ENCODE measurements at places on chromosomes 2 and 18. TPM values are rescaled to one million over a fixed set of nuclear protein-coding genes. Genes with fewer than 3 reads are reported as not detected.

The MCEE gene
- 10.9 TPM for total RNA-seq

- no peak overlapping the region for H3K4me3 ChIP-seq
- no peak for DNase-seq
- no peaks in the 10 kb centered on the region for H3K36me3 ChIP-seq
- no peak overlapping the region for H3K27ac ChIP-seq
- H3K4me1 ChIP-seq: peaks cover 10% of the 10 kb centered on the region
Measured at GRCh38 chr18:47983055-47983454, 52.6 kb upstream of the SMAD2 start.

- no peak overlapping the region for H3K4me3 ChIP-seq
- no peak for DNase-seq
- no peaks in the 10 kb centered on the region for H3K36me3 ChIP-seq
- no peak overlapping the region for H3K27ac ChIP-seq
- no peaks in the 10 kb centered on the region for H3K27me3 ChIP-seq
- H3K4me1 ChIP-seq: peaks cover 11% of the 10 kb centered on the region
Measured at GRCh38 chr2:98773907-98774306, 43.0 kb upstream of the MGAT4A start.

DNA sequence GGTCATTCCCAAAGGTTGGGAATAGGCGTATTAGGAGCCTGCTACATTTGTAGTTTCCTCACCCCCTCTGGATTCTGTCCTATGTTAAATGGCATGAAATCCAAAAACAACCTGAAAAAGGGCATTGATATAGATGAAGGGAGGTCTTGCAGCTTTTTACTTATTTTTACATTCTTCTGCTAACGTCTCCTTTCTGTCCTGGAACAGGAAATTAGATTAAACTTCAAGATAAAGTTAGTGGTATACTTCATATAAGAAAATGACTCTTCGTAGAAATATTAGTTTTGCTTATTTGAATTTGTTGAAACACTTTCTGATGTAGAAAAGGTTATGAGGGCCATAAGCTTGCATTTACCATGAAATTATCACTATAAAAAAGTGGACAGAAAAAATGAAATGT is 694.5 kb downstream of the ADCYAP1 start:
- H3K4me1 ChIP-seq: no peaks in the 10 kb centered on the region
- H3K4me3 ChIP-seq: no peak overlapping the region
- H3K27ac ChIP-seq: no peak overlapping the region
- DNase-seq: no peak
- H3K27me3 ChIP-seq: peaks cover 40% of the 10 kb centered on the region

- H3K36me3 ChIP-seq: no peaks in the 10 kb centered on the region
- no peaks in the 10 kb centered on the region for H3K27me3 ChIP-seq
- DNase-seq: no peak
- no peak overlapping the region for H3K27ac ChIP-seq
Measured at GRCh38 chr18:69951182-69951581, 3.5 kb upstream of the CD226 start.

The POLE4 gene
- total RNA-seq: 132 TPM

DNA sequence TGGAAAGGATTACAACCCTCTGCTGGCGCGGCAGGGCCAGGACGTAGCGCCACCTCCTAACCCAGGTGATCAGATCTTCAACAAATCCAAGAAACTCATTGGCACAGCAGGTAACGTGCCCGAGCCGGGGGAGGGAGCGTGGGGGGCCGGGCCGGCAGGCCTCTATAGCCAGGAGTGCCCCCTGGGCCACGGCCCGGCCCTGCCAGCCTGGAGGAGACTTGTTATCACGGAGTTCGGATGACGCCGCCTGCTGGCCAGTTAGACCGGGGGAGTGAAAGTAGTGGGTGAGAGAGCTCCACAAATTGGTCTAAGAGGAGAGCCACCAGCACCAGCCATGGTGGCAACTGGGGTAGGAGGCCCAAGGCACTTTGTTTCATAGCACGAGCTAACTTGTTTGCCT is 8.6 kb upstream of the TMEM214 start:
- no peak overlapping the region for H3K27ac ChIP-seq

The DIPK1C gene
- not detected for total RNA-seq

Measured in PC-3 (cell line).